CD8-positive, alpha-beta memory T cell (primary cell): ENCODE measurements at places on chromosomes 2 and 18. TPM values are rescaled to one million over a fixed set of nuclear protein-coding genes. Genes with fewer than 3 reads are reported as not detected.

HSBP1L1 gene
- total RNA-seq = 4.2 TPM

ABCG5 gene
- not detected for total RNA-seq

IL1RL2 gene
- total RNA-seq = 0.33 TPM

GATA6 gene
- 0.11 TPM for total RNA-seq

PXDN gene
- 0.39 TPM for total RNA-seq

MRPL30 gene
- 29.8 TPM for total RNA-seq

GRCh38 chr2:26283606-26284005 is 38.9 kb downstream of the HADHB start:
- no peak for DNase-seq

DNA sequence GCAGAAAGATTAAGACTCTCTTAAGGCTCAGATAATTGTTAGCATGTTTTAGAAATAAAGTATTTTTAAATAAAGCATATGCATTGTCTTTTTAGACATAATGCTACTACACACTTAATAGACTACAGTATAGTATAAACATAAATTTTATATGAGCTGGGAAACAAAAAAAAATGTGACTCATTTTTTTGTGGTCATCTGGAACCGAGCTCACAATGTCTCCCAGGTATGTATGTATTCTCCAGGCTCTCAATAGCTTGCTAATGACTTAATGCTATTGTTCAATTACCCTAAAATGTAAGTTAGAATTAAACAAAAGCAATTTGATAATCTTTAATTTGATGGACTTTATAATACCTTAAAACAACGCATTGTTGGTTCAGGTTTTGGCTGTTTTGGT is 167.2 kb downstream of the NUP35 start:
- no peak for DNase-seq

DNA sequence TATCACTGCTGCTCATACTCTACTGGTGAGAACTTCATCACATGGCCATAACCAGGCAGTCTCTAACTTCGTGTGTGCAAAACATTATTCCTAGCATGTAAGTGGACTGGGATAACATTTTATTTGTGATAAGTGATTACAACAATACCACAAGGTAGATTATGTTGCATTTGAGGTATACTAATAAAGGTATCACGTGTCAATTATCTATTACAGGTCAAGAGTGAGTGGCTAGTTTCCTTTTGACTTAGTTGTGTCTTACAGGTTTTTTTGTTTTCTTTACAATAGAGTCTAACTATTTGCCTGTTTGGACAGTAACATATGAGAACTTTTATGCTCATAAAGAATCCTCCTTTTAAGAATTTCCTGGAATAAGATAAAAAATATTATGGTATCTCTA is 67.2 kb upstream of the DSC1 start:
- no peak for DNase-seq

DNA sequence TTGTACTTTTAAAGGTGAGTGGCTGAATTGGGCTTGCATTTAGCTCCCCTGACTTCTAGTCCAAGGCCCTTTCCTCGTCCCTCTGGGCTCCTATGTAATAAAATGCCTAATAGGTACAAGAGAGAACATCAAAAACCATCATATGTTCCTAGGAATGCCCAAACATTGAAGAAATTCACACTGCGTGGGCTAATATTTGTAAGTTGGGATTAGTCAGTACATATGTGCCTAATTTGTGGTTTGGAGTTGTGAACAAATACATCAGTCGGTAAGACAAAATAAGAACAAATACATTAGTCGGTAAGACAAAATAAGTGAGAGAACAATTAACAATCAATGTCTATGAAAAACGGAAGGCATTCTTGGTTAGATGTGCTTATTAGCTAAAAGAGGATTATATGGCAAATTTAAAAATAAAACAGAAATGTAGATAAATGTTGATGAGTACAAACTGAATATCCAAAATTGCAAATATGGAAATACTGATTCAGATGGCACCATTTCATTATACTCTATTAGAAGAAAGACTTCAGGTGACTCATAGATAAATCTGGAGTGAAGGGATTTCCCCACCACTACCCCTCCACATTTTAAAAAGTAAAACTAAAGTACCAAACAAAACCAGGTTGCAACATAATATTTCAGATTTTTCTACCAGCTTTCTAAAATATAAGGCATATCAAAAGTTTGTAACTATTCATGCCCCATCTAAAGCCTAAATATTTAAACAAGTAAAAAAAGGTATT is 325.4 kb downstream of the ZEB2 start:
- DNase-seq = no peak

- no peak for DNase-seq
These were observed 13.0 kb upstream of the HAT1 start for GRCh38 chr2:171909266-171909665.

GRCh38 chr2:148742373-148742772 is 97.8 kb downstream of the EPC2 start:
- no peak for DNase-seq
